ENCODE measurements at places on chromosomes 1 and 21. TPM values are rescaled to one million over a fixed set of nuclear protein-coding genes. Genes with fewer than 3 reads are reported as not detected.

The MAP3K7CL gene
- 50.6 TPM for total RNA-seq

The ANKRD35 gene
- total RNA-seq = 4.5 TPM

The MAP3K21 gene
- 0.51 TPM for total RNA-seq

The EEIG2 gene
- total RNA-seq = 27.2 TPM

The NUF2 gene
- 0.51 TPM for total RNA-seq

The HMGCS2 gene
- not detected for total RNA-seq

The GUCA2A gene
- not detected for total RNA-seq

The JAM2 gene
- total RNA-seq = 2.1 TPM

The FAM78B gene
- total RNA-seq = 0.33 TPM

The S100A7 gene
- total RNA-seq = not detected

GRCh38 chr21:29315131-29315749 is 16.5 kb downstream of the BACH1 start:
- no peak for DNase-seq

GRCh38 chr1:246041360-246041759 is 465.7 kb downstream of the SMYD3 start:
- DNase-seq = no peak

- DNase-seq = no peak
Observed at GRCh38 chr21:40616377-40616704, 230.6 kb downstream of the DSCAM start.

DNA sequence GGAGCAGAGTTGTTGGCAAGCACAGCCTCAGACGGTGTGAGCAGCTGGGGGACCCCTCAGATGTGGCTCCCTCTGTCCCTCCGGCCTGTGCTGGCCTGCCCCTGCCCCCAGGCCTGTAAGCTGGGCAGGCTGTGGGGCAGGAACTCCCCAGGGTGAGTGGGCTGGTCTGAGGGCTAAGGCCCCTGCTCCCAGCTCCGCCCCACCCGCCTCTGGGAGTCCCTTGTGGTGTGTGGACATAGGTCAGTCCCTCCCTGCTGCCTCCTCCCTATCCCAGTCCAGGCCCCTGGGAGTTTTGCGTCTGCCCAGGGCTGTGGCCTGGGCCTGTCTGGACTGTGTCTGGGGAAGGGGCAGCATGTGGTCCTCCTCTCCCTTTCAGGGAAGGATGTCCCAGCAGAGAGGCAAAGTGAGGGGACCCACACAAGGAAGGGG is 3.6 kb upstream of the VWA1 start:
- DNase-seq = peak; percentile 41

DNA sequence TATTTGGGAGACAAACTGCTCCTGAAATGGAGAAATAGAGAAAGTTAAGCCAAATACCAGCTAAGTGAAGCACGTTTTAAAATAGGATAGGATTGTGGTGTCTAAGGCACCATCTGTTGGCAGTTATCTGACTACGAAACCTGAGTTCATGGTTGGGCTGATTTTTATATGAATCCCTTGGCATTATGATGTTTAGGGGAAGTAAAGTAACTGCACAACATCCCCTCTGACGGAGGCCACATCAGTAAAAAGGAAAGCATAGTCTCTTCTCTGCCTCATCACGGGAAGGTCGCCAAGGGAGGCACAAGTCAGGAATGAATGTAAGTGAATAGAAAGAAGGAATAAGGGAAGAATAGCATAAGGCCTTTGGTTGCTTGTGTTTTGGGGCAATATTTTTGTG is 128.0 kb downstream of the PRRX1 start:
- no peak for DNase-seq

DNA sequence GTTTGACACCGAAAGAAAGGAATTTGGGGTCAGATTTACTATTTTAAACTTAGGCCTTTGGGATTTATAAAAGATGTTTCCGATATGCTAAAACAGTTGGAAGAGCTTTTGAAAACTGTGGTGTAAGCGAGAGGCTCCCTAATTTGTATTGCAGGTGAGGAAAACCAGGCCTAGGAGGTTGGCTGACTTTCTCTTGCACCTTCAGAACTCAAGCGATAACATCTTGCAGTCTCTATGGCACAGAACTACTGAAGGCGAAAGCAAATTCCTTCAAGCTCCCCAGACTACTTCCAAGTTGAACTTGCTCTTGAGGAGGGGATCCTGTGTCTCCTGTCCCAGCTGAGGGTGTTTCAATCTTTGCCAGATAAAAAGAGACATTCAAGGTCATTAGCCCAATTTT is 685.7 kb downstream of the ADGRL2 start:
- no peak for DNase-seq

- no peak for DNase-seq
Observed at GRCh38 chr21:38314558-38314957, 57.8 kb downstream of the KCNJ15 start.

DNA sequence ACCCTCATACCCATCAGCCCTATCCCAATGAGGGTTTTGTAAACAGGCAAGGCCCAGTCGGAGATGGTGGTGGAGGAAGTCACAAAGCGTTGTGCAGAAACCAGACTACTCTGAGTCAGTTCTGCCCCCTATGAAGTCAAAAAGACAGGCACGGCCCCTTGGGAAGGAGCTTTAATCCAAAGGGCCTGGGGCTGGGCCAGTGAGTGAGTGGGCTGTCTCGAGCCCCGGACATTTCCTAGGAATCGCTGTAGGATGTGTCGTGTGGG is 442 bp upstream of the AHCYL1 start:
- no peak for DNase-seq

DNA sequence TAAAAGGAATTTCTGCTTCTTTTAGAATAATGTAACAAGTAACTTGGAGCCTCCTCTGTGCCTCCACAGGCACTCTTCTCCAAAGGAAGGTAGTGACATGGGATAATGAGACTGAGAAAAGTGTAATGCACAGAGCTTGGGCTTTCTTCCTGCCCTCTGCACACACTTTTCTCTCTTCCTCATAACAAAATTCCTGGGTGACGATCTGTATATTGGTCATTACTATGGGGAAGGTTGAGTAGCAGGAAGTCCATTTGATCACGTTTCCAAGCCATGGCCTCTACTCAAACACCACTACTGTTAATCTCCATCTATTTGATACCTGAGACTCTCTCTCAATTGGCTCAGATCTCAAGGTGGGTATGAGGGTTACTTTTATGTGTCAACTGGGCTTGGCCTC is 113.9 kb downstream of the GRIK1 start:
- DNase-seq = no peak

GRCh38 chr1:231869364-231869763 is 242.8 kb downstream of the DISC1 start:
- no peak for DNase-seq

- DNase-seq = peak; percentile 18
Observed at GRCh38 chr1:85629532-85629920, 49.0 kb downstream of the CCN1 start.

DNA sequence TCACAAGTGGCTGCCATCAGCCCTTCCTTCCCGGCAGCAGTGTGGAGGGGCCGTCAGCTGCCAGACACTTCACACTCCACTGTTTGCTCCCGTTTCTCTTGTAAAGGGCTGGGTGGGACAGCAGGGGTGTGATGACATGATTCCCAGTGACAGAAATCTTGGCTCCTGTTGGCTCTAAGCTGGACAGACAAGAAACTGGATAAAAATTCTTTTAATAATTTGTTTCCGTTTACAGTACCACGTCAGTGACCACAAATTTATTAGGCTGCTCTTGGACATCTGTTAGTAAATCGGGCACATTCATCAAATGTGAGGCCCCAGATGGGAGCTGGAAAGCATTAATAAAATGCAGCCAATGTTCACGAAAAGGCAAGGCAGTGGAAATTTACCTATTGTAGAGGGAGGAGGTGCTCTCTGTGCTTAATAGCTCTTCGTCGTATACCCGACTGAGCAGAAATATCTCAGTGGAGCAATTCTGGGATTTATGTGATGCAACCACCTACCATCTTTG is 353.7 kb upstream of the GREM2 start:
- DNase-seq = no peak

DNA sequence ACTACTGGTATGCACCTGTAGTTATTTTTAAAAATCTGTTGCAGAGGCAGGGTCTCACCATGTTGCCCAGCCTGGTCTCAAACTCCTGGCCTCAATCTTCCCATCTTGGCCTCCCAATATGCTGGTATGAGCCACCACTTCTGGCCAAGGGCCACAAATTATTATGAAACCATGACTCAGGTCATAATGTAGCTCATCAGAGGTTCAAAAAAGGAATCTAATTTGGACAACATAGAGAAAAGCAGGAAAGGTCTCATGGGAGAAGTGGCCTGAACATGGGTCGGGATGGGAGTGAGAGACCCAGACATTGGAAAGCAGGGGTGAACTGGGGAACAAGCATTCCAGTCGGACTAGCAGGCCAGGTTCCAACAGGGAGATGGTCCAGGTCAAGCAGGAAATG is 45.2 kb upstream of the C1orf198 start:
- DNase-seq = no peak

DNA sequence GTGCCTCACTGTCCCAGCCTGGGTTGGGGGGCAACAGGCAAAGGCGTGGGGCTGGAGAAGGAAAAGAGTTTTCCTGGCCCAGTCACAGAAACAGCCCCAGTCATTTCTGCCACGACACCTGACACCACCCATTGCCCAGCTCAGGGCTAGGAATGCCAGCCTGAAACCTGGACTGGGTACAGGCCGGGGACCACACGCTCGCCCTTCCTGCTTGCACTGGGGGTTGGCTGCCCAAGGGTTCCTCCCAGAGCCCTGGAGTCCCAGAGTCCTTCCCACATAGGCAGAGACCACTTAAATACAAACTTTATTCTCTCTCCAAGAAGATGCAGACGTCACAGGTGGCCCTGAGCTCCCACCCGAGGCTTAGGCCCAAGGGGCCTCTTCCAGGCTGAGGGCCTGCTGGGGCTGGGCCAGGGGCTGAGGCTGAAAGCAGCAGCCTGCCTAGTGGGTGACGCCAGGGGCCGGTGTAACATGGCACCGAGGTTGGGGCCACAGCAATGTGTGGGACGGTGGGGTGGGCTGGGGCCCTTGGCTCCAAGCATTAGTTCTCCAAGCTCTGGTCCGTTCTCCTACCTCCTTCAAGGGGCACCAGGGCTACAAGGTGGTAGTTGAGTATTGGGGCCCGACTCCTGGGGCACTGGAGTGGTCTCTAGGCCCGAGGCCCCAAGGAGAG is 1.6 kb downstream of the TMEM52 start:
- DNase-seq = no peak

DNA sequence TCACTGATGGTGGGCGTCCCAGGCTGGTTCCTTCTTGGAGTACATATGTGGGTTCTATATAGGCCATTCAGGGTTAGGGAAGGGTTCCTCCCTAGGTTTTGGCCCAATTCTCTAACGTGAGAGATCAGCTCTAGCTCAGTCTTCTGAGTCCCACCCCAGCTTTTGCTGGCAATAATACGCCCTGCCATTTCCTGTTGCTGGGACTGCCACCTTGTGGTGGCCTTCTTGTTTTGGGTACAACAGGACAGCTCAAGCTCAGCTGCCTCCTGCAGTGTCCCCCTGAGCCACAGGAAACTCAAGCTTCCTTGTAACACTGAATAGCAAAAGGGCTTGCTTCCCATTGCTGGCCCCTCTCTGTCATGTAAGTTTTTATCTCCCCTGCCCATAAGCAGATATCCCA is 77.8 kb downstream of the BACH1 start:
- DNase-seq = peak; percentile 29

Measured in fibroblast of lung (primary cell).